ENCODE measurements at places on chromosomes 4 and X. TPM values are rescaled to one million over a fixed set of nuclear protein-coding genes. Genes with fewer than 3 reads are reported as not detected.
A peak's percentile ranks its signal among the peaks of the same experiment; 100 is the strongest.

MTNR1A gene
- polyA plus RNA-seq, result not detected

UCP1 gene
- polyA plus RNA-seq, result not detected

GAGE1 gene
- not detected for polyA plus RNA-seq

SH3TC1 gene
- 17.0 TPM for polyA plus RNA-seq

GPR119 gene
- not detected for polyA plus RNA-seq

NKX3-2 gene
- not detected for polyA plus RNA-seq

GRCh38 chrX:48613502-48614160 lies 16.3 kb downstream of the WDR13 start:
- no peak for DNase-seq

DNA sequence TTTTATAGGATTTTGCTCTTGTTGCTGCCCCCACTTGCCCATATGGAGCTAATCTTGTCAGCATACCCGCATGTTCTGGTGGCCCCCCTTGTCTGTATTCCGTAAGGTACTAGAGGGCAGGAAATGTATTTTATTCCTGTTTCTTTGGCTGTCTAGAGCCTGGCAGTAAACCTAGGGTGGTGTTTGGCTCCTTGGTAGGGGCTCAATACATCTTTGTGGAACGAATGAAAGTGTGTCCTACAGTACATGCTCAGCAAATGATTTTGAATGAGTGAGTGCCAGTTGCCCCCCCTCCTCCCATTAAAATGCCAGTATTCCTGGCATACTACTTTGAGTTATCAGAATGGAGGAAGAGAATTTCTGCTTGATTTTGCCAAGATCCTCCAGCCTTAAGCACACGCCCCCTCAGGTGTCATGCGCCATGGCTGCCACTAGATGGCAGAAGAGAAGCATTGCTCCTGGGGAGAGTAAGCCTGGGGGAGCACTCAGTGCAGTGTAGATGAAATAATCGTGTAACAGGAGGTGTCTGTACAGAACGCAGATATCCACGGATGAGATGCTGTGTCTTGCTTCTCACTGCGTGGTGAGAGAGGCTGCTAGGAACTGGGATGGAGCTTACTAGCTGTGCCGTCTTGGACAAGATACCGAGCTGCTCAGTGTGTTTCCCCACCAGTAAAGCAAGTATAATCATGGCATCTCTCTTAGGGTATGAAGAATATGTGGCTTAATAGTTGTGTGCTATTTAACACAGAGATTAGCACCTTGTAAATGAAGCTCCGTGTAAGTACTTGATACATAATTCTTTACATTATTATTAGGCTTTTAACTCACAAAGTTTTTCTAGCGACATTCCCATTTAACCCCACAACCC lies 17.2 kb upstream of the RNF212 start:
- DNase-seq, result peak; percentile 57

GRCh38 chr4:82287720-82288119 lies 86.1 kb downstream of the HNRNPD start:
- no peak for DNase-seq

GRCh38 chr4:66357316-66357715 lies 687.0 kb upstream of the EPHA5 start:
- no peak for DNase-seq

DNA sequence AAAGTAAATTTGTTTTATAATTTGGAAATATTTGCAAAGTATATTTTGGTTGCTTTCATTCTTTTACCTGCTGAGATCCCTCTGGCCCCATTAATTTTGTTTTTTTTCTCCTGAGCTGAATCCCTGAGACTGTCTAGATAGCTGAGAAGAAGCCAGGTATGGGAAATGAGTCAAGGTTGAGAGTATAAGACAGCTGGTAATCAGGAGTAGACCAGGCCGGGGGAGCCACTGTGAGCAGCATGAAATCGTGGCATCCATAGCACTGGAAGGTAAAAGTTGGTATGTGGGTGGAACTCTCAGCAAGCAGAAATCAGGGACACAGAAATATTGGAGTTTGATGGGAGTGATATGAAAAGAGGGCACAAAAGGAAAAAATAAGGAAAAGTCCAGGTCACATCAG lies 164.5 kb downstream of the FHIP1A start:
- DNase-seq, result no peak

DNA sequence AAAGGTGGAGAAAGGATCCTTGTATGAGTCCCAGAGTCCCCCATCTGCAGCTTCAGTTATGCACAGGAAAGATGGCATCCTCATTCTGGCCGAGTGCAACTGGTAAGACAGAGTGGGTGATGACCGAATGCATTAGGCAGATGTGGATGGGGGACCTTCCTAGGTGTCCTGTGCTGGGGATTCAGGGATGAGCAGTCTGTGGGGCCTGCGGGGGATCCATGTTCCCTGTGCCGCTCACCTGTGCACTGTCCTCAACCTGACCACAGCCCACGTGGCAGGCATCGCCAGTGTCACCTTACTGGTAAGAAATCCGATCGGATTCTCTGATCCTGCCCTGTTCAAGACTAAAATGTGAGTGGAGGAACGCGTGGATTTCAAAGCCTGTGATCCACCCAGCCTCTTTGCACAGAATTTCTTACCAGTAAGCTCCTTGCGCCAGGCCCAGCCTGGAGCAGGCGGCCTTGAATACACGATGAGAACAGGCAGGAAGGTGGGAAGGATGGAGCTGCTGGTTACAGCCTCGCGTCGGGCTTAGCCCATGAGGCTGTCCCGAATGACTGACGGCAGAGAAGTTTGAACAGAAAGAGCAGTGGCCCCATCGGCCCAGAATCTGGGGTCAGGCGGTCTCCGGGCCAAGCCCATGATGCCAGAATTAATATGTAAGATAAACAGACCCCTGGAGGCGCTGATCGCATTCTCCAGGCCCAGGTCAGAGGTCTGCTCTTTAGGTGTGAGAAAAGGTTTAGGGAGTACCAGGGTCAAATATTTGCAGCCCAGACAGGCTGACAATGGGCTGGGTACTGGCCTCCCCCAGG lies 56.5 kb downstream of the CPZ start:
- DNase-seq, result no peak

- no peak for DNase-seq
Measured at GRCh38 chr4:3702561-3703221, 63.5 kb upstream of the ADRA2C start.

DNA sequence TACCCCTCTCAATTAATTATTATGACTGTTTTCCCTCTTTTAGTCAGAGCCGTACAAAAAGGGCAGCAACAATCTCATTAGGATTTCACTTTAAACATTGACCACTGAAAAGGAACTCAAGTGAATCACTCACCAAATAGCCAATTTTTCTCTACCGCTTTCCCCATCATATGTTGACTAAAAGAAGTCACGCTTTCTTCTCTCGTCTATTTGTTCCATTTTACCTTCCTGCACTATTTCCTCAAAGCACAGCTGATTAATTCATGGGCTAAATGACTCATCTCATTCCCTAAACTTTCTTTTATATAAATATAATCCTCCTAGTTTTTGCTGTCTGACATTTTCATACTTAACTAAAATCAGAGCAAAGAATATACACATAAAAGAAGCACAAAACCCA lies 8.2 kb downstream of the MID1 start:
- no peak for DNase-seq

GRCh38 chr4:183798301-183799253 lies 106.5 kb upstream of the STOX2 start:
- DNase-seq, result no peak

DNA sequence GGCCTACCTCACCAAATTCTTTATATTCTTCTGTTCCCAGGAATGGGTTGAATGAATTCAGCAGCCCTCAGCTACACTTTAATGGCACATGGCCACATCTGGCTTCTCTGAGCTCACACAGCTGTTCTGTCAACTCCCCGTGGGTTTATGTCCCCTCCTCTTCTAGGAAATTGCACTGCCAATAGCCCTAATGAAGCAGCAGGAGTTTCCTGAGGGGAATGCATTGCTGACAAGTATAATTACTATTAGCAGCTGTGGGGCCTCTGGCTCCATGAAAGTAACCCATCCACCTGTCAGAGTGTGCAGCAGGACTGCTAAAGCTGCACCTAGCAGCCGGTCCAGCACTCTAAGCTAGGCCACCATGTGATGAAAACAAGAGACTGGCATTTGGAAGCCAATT lies 50.3 kb downstream of the FTHL17 start:
- DNase-seq, result no peak

DNA sequence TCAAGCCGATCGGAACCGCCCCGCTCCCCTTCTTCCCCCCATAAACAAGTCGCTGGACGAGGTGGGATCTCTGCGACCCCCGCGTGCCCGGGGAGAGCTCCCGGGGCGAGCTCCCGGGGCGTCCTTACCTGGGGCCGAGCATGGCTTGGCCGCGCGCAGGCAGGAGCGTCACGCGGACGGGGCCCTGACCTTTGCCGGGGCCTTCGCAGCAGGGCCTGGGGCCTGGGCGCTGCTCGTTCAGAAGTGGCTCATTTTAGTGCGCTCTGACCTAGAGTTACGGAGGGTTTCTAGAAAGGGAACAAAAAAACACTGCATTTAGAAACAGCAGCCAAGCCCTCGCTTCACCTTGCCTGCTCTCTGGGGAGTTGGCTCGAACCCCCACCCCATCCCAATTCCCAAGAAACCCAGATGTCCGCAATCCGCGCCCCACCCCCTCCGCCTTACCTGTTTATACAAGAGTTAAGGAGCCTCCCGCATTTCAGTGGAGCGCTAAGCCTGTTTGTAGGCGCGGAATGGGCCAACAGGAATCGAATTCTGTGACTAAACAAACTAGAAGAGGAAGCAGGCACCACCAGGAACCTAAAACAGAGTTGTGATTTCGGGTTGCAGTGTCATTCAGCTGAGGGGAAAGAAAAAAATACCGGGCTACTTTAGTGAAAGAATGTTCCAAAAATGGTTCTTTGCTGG lies 814 bp upstream of the RBM47 start:
- peak; percentile 68 for DNase-seq

DNA sequence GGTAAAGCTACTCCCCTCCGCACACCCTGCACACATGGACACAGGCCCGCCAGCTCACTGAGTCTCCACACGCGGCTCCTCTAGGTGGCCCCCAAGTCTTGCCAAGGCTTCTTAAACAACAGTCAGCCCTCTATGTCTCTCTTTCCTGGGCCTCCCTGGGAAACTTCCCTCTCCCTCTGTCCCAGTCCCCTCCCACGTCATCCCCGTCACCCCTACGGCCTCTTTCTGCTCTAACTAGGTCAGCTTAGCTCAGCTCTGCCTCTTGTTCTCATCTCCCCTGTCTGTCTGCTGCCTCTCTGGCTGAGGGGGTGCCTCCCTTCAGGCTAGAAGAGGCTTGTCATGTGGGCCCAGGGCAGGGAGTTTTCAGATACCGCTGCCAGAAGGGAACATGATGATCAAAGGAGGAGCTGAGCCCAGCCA lies 38.8 kb downstream of the SEPTIN6 start:
- no peak for DNase-seq

DNA sequence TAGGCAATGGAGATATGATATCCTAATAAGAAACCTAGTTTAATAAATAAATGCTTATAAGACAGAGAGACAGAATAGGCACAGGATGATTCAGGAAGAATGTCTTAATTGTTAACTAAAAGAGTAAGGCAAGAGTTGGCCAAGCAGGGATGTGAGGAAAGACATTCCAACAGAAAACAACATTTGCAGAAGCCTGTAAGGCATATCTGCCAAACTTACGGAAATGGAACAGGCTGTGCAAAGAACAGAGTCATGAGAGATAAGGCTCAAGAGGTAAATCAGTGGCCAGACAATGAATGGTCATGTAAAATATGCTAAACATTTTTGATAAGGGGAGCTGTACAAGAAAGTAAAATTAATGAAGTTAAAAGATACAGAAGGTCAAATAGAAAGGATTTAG lies 134.9 kb downstream of the KCTD8 start:
- DNase-seq, result no peak

DNA sequence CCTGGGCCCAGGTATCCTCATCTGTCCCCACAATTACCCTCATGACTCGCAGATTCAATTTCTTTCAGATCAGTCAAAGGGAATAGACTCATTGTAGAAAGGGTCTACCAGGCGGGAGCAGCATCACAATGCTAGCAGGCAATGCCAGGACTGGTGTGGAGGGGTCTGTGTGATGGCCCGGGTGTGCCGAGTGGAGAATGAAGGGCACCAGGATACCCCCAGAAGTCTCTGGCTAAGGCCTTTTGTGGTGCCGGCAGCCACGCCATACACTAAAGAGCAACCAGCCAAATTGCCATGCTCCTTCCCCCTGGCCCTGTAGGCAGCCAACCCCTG lies 37.9 kb upstream of the RASL11B start:
- DNase-seq, result no peak

- DNase-seq, result no peak
Measured at GRCh38 chrX:44063606-44064005, 90.4 kb upstream of the NDP start.

- DNase-seq, result no peak
Measured at GRCh38 chr4:139721789-139722188, 56.2 kb downstream of the MGST2 start.

DNA sequence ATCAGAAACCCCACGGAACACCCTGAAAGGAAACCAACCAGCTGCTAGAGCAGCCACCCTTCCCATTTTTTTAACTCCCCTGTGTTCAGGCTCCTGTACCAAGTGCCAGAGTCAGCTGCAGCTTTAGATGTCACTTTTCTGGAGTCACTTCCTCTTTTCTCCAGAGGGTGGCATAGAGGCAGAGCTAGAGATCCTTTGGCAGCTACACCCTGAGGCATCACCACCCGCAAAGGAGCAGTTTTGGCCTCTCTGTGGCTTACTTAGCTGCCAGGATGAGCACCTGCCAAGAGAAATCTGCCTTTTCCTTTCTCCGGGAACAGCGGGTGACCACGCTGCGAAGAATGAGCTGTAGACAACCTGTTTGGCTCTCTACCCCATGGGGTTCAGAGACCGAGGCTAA lies 58.0 kb upstream of the CHRDL1 start:
- DNase-seq, result no peak

Measured in GM12878 (cell line).